ENCODE measurements at places on chromosomes 3 and 15.

DNA sequence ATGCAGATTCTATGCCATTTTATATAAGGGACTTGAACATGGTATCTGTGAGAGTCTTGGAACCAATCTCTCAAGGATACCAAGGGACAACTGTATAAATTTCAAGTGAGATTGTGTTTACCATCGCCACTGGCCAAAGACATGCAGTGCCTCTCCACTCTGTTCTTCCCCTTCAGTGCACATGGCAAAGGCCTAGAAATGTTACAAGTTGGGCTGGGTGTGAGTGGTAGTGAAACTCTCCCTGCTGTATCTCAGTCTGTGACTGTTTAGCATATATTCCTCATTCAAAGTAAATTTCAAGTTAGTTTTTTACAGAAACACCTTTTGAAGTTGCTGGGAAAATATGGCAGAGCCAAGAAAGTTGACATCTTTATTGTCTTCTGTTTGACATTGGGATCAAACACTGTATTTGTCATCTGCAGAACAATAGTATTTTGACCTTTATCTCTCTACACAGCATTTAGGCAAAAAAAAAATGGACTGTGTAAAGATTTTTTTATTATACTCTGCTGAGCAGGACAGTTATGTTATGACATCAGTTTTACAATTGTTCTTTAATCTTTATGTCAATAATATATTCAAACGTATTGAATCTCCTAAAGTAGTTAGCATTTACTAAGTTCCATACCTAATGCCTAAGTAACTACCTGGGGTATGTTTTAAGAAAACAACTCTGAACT is 101.4 kb downstream of the CCNL1 start:
- no peak for DNase-seq

DNA sequence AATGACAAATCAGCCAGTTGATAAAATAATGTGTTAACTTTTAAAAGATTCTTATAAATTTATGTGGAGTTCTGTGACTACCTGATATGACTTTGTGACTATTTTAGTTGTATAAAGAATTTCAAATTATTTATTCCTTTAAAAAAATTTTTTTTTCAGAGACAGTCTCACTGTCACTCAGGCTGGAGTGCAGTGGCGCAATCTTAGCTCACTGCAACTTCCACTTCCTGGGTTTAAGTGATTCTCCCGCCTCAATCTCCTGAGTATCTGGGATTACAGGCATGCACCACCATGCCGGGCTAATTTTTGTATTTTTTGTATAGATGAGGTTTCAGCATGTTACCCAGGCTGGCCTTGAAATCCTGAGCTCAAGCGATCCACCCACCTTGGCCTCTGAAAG is 48.5 kb downstream of the MBNL1 start:
- DNase-seq = no peak

DNA sequence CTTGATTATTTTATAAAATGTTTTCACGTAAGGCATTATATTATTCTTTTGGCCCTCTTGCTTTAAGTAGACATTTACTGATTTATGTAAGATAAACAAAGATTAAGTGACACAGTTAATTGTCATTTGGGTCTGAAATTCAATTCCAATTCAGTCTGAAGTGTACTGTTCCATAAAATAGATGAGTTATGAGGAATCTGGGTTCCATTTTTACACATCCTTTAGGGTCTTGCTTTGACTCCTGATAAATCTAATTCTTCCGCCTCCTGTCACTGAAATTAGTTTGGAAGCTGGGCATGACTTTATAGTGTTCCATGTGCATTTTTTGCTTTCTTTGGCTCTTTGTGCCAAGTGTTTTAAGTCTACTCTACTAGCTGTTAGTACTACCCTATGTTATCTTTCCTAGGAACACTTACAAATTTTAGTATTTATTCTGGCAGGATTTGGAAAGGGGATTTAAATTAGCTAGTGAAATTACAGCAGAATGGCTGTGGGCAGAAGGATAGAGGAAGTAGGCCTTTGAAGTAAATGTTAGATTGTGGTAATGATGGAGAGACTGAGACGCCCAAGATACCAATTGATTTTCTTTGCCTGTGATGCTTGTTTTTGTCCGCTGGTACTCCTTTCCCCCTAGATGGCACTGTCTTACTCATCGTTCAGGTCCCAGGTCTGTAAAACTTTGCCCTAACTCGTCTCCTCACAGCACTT is 14.3 kb downstream of the ARL8B start:
- DNase-seq = no peak

DNA sequence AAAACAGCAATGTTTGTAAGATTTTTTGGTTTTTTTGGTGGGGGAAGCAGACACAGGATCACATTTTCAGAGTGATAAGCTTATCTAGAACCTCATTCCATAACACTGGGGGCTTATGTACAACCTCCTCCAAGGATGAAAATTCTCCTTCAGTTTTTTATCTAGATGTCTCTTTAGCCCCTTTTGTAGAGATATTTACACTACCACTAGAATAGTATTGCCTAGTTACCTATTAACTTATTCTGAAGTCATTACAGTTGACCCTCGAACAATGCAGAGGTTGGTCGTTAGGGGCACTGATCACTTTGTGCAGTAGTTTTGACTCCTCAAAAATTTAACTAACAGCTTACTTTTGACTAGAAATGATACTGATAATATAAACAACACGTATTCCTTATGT is 32.8 kb downstream of the IFT57 start:
- DNase-seq = no peak

DNA sequence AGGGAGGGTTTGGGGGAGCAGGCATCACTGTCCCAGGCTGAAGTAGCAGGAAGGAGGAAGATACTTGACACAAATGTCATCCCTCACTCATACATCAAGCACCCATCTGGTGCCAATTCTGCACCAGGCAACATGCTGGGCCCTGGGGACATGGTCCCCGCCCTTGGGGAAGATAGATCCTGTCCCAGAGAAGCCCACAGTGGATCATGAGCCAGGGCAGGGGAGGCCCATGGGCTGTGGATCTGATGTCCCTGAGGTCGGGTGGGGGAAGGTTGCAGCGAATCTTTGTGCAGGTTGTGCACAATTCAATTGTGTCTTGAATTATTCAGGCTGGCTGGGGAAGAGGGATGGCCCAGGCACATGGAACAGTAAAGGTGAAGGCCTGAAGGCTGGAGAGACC is 6.4 kb upstream of the CCDC33 start:
- no peak for DNase-seq

GRCh38 chr3:58474348-58474911 is 17.5 kb upstream of the KCTD6 start:
- DNase-seq = no peak

GRCh38 chr3:167705840-167706239 is 28.9 kb downstream of the PDCD10 start:
- no peak for DNase-seq

- DNase-seq = no peak
Measured at GRCh38 chr15:100925480-100925879, 6.3 kb downstream of the LRRK1 start.

DNA sequence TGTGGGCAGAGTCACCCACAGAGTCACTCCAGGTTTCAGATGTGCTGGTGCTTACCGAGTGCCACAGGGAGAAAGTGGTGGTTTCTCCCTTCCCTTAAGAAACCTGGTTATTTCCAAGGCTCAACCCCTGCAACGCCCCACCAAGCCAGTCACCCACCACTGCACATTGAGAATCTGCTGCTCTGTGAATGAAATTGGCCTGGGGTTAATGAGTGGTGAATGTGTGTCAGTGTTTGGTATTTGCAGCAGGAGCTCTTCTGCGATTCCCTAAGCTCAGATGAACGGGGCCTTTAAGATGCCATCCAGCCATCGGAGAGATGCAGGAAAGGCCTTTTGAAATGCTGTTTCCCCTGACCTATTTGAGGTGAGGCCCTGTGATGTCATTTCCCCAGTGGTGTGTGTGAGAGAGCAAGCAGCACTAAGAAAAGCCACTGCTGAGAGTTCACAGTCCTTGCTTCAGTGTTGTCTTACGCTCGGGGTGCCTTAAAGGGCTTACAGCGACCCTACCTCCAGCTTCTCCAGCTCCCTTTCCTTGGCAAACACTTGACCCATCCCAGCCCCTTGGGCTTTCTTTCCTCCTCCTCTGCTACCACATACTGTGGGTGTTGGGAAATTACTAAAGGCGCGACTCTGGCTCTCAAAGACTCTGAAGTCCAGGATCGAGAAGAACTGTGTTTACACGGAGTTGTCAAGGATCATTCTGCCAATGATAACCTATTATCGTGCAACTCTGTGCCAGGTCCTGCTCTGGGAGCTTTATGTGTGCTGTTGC is 68.9 kb downstream of the SMAD3 start:
- peak; percentile 39 for DNase-seq

DNA sequence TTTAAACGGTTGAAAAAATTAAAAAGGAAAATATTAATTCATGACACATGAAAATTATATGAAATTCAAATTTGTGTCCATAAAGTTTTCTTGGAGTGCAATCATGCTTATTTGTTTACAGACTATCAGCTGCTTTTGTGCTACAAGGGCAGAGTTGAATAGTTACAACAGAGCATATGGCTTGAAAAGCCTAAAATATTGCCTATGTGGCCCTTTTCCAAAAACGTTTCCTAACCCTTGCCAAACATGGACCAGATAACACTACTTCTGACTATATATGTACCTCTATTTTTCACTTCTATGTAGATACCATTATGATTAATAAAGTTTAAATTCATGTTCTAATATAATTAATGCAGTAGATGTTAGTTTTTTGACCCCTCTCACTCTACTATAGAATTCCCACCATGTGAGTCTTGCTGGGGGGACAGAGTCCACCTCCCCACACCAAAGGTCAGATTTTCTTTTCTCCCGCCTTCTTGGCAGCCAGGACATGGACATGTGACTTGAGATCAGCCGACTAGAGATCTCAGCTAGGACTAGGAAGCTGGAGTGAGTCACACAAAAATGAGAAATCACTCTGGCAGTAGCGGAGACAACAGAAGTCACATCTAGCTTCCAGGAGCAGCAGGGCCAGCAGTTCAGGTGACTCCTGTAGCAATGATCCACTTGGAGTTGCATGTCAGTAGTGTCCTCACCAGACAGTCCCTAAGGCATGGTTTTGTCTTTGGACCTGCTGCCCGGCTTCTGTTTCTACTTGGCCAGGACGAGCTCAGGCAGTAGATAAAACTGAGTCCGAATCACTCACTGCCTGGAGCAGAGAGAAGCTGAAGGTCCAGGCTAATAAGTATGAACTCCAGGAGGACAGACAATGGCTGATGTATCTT is 22.4 kb downstream of the CIAO2A start:
- no peak for DNase-seq

GRCh38 chr3:8899876-8900460 is 63.3 kb downstream of the RAD18 start:
- no peak for DNase-seq

GRCh38 chr3:150589759-150590158 is 13.4 kb upstream of the SELENOT start:
- DNase-seq = no peak

- no peak for DNase-seq
Measured at GRCh38 chr15:95302206-95302605, 1028.3 kb upstream of the NR2F2 start.

GRCh38 chr3:119781330-119782198 is at the start of gene NR1I2:
TSS of gene NR1I2 (plus strand) at chr3:119782101.
- DNase-seq = no peak

All from stimulated activated CD8-positive, alpha-beta memory T cell treated with anti-CD3 and anti-CD28 coated beads, Interleukin-2, amount 100 ng/mL, for 1 hour (primary cell).